ENCODE measurements at places on chromosomes 2 and 18. TPM values are rescaled to one million over a fixed set of nuclear protein-coding genes. Genes with fewer than 3 reads are reported as not detected.

The MLPH gene
- total RNA-seq, result 0.36 TPM

The MYO5B gene
- 0.12 TPM for total RNA-seq

The SERPINB3 gene
- total RNA-seq, result not detected

The LYPD6B gene
- total RNA-seq, result not detected

The CPO gene
- total RNA-seq, result 0.21 TPM

GRCh38 chr2:118221536-118222272 is 133.4 kb downstream of the INSIG2 start:
- H3K27me3 ChIP-seq, result peaks cover 65% of the 10 kb centered on the region
- peaks cover 1% of the 10 kb centered on the region for H3K36me3 ChIP-seq
- peak; percentile 38 for DNase-seq
- peaks cover 31% of the 10 kb centered on the region for H3K4me1 ChIP-seq
- peak overlapping the region; percentile 66 for H3K4me3 ChIP-seq
- no peak overlapping the region for H3K27ac ChIP-seq

DNA sequence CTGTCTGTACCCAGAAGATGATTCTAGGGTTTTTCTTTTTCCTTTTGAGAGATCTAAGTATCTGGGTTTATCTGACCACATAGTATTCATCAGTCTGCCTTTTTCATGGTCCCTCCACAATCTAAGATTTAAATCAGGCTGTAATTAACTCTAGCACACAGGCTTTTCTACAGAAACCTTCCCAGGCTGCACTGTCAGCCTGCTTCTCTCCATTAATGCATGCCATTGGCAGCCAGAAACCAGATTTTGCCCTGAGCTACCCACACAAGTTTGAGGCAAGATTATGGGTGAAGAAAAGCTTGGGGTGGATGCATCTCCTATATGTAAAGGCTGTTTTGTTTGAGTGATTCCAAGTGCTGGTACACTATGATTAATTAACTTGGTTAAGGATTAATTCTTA is 45.7 kb upstream of the EML4 start:
- no peaks in the 10 kb centered on the region for H3K27me3 ChIP-seq
- H3K36me3 ChIP-seq, result peaks cover 7% of the 10 kb centered on the region
- H3K4me3 ChIP-seq, result peak overlapping the region; percentile 62
- no peak for DNase-seq

DNA sequence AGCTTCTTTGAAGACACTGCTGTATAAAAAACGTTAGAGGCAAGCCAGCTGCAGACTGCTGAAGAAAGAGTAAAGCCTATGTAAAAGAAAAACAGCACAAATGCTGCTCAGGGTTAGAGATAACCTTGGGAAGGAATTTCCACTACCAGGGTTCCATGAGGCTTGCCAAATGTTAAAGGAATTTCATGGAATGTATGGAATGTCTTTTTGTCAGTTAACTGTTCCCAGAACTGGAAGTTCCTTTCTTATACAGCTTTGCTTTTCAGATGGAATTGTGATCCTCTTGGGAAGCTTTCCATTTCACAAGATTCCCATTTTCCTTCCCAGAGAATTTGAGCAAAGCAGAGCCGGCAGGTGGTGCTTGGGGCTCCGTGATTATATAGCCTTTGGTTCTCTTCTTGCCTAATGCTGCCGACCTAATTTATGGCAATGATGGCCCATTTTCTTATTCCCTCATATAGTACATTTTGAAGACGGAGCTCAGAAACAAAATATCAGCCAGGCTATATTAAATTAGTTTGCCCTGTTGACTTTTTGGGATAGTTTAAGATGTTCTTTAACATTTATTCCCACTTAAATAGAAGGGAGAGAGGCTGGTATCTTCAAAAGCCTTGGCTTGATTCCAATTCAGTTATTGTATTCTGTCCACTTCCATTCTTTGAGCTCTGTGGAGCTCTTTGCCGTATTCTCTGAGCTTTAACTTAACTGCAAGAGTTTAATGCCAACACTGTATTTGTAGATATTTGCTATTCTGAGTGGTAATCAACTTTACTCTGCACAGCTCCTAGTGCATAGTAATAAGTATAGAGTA is 162.3 kb downstream of the PHLPP1 start:
- H3K36me3 ChIP-seq, result no peaks in the 10 kb centered on the region
- no peak for DNase-seq
- no peaks in the 10 kb centered on the region for H3K27me3 ChIP-seq
- peaks cover 43% of the 10 kb centered on the region for H3K4me1 ChIP-seq

DNA sequence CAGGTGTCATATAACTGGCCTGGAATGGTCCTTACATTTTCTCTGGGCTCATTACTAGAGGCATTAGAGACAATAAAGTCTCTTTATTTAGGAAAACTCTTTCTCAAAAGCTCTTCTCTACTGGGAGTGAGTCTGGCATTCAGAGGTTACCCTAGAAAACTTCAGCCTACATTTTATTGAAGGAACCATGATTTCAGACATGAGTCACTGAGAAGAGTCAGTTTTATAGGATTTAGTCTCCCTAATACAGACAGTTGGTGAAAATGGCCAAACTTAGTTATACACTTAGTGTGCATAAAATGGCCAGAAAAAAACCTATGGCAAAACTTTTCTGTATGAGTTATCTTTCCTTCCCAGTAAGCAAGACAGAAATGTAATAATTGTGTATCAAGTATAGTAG is 689.4 kb downstream of the ZEB2 start:
- H3K27ac ChIP-seq, result no peak overlapping the region
- H3K4me3 ChIP-seq, result no peak overlapping the region
- DNase-seq, result no peak
- no peaks in the 10 kb centered on the region for H3K4me1 ChIP-seq
- no peaks in the 10 kb centered on the region for H3K36me3 ChIP-seq
- H3K27me3 ChIP-seq, result peaks cover 30% of the 10 kb centered on the region

DNA sequence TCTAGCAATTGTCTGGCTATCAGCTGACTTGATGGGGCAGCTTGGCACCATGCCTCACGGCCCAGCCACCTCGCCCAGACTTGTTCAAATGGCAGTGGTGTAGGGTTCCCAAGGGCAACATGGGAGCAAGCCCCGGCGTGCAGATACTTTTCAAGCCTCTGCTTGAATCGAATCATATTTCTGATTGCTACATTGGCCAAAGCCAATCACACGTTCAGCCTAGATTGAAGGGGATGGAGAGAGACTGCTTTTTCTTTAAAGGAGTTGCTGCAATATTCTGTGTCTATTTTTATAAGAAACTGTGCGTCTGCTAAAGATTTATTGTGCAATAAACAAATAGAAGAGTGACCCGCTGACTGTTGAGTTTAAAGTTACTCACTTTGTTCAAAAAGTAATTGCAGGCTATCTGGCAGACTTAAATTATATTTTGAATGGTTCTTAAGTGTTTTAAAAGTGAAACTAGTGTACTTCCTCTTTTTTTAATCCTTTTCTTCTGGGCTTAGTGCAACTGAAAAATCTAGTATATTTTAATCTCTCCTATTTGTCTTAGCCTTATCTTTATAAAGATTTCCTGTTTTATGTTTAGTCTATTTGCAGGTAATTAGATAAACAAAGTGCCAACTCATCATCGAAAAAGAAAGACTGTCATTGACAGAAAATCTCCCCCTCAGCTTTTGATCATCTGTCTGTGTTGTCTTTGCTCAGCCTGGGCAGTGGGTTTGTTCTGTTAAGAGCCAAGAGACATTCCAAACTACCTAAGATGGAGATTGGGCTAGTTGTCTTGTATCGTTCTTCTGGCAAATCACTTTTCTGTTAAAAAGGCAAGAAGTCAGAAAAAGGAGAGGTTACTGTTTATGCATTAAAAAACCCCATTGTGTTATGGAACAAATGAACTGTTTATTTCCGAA is 156.1 kb downstream of the TPGS2 start:
- H3K4me1 ChIP-seq, result no peaks in the 10 kb centered on the region
- no peak for DNase-seq
- no peaks in the 10 kb centered on the region for H3K36me3 ChIP-seq
- peak overlapping the region; percentile 7 for H3K4me3 ChIP-seq
- H3K27ac ChIP-seq, result no peak overlapping the region
- H3K27me3 ChIP-seq, result peaks cover 33% of the 10 kb centered on the region

GRCh38 chr2:230706053-230706521 is 6.6 kb upstream of the CAB39 start:
- peaks cover under 1% of the 10 kb centered on the region for H3K4me1 ChIP-seq
- H3K36me3 ChIP-seq, result peaks cover 10% of the 10 kb centered on the region
- no peak overlapping the region for H3K27ac ChIP-seq
- no peaks in the 10 kb centered on the region for H3K27me3 ChIP-seq
- no peak overlapping the region for H3K4me3 ChIP-seq

GRCh38 chr2:141863964-141864363 is 266.9 kb downstream of the LRP1B start:
- no peak overlapping the region for H3K27ac ChIP-seq
- no peak overlapping the region for H3K4me3 ChIP-seq
- DNase-seq, result no peak

DNA sequence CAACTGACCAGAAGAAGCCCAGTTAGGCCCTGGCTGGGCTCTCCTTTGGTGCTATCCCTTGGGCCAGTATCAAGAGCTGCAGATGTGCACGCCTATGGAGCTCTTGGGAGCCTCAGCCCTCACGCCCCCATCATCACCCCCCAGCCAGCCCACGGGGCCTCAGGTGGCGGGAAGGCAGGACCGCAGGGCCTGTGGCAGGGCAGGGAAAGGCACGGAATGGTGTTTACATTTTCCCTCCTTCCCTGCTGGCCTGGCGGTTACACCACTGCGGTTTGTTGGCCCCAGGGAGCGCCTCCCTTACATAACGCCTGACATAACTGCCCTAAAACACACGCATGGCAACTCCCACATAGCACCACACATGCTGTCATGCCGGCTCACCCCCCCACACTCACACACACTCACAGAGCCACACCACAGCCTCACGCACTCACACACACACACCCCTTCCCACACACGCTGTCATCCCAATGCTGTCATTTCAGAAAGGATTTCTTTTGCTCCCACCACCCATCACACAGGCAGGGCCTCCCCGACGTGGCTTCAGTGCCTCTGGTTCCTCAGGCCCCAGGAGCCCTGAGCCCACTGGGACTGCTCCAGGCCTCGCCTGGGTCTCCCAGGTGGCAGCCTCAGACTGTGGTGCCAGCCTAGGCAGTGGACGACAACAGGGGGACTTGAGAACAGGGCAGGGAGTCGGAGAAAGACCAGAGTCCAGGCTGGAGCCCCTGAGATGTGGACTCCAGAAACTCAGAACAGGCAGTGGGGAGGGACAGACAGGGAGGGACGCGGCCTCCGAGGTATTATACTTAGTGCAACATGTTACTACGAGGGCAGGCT is 15.7 kb downstream of the ZFP36L2 start:
- no peaks in the 10 kb centered on the region for H3K27me3 ChIP-seq
- H3K36me3 ChIP-seq, result no peaks in the 10 kb centered on the region
- H3K27ac ChIP-seq, result no peak overlapping the region
- peaks cover 35% of the 10 kb centered on the region for H3K4me1 ChIP-seq
- peak overlapping the region; percentile 21 for H3K4me3 ChIP-seq
- DNase-seq, result peak; percentile 37

- peaks cover 6% of the 10 kb centered on the region for H3K27me3 ChIP-seq
- DNase-seq, result no peak
- H3K36me3 ChIP-seq, result no peaks in the 10 kb centered on the region
- H3K4me1 ChIP-seq, result no peaks in the 10 kb centered on the region
These were observed 50.9 kb downstream of the CACNB4 start for GRCh38 chr2:152047824-152048471.

GRCh38 chr2:176187200-176187898 is 1.1 kb upstream of the HOXD1 start:
- H3K27ac ChIP-seq, result no peak overlapping the region
- H3K4me1 ChIP-seq, result peaks cover 18% of the 10 kb centered on the region
- no peak for DNase-seq
- H3K36me3 ChIP-seq, result peaks cover 2% of the 10 kb centered on the region
- peaks cover 70% of the 10 kb centered on the region for H3K27me3 ChIP-seq

GRCh38 chr2:27494944-27495554 is at the start of gene FNDC4:
TSS of gene FNDC4 (minus strand) at chr2:27495200. CDS start at chr2:27494679, 521 bp downstream.
- H3K36me3 ChIP-seq, result peaks cover 1% of the 10 kb centered on the region
- peak within 1 kb of the TSS; percentile 86 for H3K4me3 ChIP-seq

DNA sequence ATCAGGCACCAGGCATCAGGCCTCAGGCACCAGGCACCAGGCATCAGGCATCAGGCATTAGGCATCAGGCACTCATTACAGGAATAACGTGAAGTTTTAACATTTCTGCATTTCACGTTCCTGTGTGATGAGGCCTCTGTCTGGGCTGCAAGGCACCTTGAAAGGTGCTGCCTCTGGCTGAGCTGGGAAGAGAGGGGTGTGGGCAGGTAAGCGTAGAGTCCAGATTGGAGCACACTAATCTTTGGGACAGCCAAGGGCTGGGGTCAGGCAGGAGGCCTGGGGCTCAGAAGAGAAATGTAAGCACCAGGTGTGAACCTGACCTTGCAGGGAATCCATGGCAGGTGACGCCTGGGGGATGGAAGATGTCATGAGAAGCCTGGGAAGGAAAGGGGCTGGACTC is 25.3 kb upstream of the SNTG2 start:
- DNase-seq, result no peak
- H3K4me1 ChIP-seq, result no peaks in the 10 kb centered on the region
- H3K27me3 ChIP-seq, result no peaks in the 10 kb centered on the region

Data from activated T-cell treated with anti-CD3 and anti-CD28 coated beads, Interleukin-2, amount 50 U/mL, for 72 hours (primary cell).